ENCODE measurements at places on chromosomes 16 and 17.

- no peak for DNase-seq
Observed at GRCh38 chr17:74778960-74779359, 2.8 kb upstream of the NAT9 start.

DNA sequence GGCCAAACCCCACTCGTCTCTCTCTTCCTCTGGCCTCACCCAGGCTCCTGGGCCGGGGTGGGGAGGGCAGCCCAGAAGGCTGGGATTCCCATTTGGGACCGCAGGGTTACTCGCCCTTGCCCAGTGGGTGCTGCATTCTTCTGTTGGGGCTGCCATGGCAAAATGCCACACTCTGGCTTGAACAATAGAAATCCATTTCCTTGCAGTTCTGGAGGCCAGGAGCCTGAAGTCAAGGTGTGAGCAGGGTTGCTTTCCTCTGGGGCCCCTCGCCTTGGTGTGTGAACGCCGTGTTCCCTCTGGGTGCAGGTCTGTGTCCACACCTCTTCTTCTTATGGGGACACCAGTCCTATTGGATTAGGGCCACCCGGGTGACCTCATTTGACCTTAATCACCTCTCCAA lies 105.8 kb upstream of the GSE1 start:
- DNase-seq: no peak

DNA sequence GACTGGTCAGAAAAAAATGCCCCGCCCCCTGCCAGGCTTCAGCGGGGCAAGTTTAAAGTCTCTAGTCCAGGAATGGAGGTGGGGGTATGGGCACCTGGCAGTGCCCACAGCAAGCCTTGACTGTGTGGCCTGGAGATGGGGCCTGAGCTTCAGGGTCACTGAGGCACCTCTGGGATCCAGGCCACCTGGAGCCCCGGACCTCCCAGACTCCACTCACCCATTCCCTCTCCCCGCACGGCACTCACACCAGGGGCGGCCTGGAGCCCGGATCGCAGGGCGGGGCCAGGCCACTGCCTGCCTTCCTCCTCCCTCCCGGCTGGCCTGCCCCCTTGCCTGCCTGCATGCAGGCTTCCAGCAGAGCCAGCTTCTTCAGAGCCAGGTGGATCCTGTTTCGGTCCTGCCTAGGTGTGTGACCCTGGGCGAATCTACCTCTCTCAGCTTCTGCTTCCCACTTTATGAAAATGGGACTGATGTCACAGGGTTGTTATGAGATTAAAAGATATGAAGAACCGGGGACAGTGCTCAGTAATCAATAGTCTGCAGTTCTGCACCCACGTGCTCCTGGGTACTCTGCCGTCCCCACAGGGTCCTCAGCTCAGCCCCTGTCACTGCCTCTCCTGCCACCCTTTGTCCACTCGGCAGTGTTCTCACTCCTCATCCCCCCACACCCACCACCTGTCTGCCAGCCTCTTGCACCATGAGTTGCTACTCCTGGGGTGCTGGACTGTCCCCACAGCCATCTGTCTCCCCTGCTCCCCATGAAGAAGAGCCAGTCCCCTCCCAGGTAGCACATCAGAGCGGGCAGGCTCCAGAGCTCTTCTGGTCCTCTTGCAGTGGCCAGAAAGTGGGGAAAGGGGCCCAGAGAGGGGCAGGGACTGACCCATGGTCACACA lies 1.2 kb upstream of the TCAP start:
- no peak for DNase-seq

GRCh38 chr16:80034469-80034826 lies 433.9 kb upstream of the MAF start:
- no peak for DNase-seq

DNA sequence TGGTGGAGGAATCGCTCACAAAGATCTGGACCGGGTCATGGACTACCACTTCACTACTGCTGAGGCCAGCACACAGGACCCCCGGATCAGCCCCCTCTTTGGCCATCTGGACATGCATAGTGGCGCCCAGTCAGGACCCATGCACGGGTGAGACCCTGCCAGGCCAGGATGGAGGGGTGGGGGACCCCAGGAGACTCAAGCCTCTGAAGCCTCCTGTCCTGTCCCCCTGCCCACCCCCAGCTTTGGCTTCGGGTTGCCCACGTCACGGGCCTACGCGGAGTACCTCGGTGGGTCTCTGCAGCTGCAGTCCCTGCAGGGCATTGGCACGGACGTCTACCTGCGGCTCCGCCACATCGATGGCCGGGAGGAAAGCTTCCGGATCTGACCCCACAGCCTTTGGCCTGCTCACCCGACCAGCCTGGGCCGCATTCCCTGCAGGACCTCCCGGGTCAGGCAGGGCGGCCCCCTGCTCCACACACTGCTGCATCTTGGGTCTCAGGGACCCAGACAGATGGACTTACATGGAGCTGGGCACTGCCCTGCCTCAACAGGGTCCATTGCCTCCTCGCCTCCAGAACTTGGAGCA lies 3.8 kb downstream of the BCKDK start:
- DNase-seq: no peak

- DNase-seq: no peak
Observed at GRCh38 chr16:65668064-65668595, 546.3 kb upstream of the CDH11 start.

- no peak for DNase-seq
Observed at GRCh38 chr16:66004699-66005098, 361.8 kb upstream of the CDH5 start.

DNA sequence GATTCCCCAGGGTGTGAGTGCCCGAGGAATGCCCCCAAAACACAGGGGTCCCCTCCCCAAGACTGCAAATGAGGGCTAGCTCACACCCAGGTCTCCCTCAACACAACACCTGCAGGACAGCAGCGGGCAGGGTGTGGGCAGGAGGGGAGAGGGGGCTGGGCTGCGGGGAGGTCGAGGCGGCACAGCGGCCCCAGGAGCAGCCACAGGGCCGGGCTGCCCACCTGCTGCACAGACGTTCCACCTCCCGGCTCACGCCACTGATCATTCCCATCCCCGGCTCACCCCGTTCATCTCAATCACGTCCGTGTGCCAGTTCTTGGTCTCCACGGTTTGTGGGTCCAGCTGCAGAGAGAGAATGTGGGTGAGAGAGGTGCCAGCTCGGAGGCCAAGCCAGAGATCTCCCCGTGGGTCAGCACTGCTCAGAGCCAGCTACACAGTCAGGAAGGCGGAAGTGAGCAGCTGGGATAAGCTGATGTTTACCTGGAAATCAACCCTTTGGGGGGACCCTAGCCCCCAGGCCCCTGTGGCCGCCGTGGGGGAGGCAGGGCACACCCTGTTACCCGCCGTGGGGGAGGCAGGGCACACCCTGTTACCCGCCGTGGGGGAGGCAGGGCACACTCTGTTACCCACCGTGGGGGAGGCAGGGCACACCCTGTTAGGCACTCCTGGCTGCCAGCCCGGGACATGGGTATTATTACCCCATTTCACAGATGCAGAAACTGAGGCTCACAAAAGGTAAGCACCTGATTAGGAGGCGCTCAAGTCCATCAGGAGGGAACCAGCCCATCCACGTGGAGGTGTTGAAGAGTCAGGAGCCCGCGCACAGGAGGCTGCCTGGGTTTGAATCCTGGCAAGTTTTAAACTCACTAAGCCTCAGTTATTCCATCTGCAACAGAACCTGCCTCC lies 16.1 kb downstream of the TIMM22 start:
- DNase-seq: no peak

DNA sequence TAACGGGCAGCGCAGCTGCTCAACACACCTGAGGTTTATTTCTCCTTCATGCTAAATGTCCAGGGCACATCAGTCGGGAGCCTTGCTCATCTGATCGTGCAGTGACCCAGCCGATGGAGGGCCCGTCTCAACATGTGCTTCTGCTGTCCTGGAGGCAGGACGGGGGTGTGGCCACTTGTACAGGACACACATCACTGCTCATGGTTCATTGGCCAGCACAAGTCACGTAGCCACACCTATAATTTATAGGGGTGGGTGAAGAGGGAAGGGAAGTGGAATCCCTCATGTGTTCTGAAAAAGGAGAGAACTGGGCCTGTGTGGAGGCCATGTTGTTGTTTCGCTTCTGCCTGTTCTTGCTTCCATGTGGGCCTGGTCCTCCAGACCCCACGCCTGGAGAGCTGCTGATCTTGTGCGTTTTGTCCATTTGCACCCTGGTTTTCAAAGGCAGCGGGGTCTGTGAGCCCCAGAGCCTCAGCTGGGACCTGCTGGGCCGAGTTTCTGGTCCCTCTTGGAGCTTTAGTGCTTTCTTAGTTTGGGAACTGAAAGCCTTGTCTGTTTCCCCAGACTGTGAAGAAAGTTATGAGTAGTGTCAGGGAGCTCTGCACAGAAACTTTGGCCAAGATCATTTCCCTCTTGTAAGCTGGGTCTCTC lies 60.5 kb downstream of the CMIP start:
- peak; percentile 34 for DNase-seq

DNA sequence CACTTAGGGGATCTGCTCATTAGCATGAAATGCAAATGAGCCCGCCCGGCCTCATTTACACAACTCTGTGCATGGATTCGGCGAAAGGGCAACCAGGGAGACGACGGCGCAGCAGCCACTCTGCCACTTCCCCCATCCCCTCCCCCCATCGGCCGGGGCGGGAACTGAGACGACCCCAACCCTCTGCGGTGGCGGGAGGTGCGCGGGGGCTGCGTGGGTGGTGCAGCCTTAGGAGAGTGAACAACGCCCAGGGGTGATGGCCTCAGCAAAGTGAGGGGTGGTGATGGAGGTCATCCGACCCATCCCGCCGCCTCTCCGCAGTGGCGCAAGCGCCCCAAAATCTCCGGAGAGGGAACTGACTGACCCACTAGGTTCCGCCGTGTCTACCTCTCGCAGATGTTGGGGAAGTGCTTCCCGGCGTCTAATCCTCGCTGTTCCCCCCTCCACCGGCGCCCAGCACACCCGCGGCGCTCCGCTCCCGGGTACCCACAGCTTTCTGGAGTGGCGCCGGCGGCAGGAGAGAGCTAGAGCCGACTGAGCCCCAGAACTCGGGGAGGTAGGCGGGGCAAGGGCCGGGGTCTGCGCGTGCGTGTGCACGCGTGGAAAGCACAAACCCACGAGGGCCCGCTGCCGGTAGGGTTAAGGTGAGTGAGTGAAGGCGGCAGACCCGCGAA lies 1.4 kb upstream of the CACNA1G start:
- no peak for DNase-seq

- DNase-seq: no peak
Observed at GRCh38 chr16:82769845-82770244, 143.1 kb downstream of the CDH13 start.

DNA sequence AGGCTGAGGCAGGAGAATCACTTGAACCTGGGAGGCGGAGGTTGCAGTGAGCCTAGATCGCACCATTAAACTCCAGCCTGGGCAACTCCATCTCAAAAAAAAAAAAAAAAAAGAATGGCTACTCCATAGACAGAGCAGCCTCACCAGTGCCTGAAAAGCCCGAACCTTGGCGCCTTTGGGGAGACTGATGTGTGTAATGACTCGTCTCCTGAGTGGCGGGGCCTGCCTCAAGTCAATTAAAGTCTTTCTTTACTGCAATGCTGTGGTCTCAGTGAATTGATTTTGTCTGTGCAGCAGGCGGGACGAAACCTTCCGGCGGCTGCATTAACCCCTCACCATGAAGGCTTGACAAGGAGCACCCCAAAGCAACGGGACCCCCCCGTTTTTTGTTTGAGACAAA lies 3.5 kb upstream of the UQCC4 start:
- no peak for DNase-seq

GRCh38 chr16:11425140-11425539 lies 79.9 kb downstream of the RMI2 start:
- no peak for DNase-seq

- no peak for DNase-seq
Observed at GRCh38 chr16:162271-162991, 3.3 kb upstream of the HBM start.

GRCh38 chr17:17812211-17813054 lies 24.4 kb downstream of the SREBF1 start:
- DNase-seq: peak; percentile 85

DNA sequence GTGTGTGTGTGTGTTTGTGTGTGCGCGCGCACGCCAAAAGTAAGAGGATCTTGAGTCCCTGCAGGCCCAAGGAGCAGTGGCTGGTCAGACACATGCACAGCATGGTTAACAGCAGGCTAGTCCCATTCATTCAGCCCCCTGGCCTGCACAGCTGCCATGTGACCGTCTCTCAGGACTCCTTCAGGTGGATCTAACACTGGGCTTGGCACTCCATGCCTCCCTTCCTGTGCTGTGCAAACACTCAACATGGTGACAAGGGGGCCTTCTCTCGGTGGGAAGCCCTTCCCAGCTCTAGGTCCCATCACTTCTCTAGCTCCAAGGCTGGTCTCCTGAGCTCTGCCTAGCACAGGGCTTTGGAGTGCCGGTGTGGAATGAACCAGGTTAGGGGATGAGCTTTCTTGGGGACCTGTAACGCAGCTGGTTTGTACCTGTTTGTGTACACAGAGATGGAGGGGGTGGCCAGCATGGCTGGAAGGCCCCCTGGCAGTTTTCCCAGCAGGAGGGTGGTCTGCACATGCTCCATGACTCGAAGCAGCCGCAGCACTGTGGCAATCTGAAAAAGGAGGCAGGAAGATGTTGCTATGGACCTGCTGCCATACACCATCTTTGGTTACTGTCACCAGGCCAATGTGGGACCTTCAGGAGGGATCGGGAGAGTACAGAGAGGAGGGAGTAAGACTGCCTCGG lies 69.4 kb upstream of the GCSH start:
- no peak for DNase-seq
